Esophagus squamous epithelium (tissue), 5 donors: ENCODE measurements at places on chromosomes 5 and 9. TPM values are rescaled to one million over a fixed set of nuclear protein-coding genes. Genes with fewer than 3 reads are reported as not detected.

Gene IL31RA
- total RNA-seq, result not detected

Gene STC2
- 2.2 TPM for total RNA-seq

Gene PROP1
- total RNA-seq, result not detected

Gene SARDH
- not detected for total RNA-seq

Gene AMBP
- not detected for total RNA-seq

Gene SPIN1
- total RNA-seq, result 56.5 TPM
